ENCODE measurements at places on chromosomes 5 and 9. TPM values are rescaled to one million over a fixed set of nuclear protein-coding genes. Genes with fewer than 3 reads are reported as not detected.

The SLC9A3 gene
- 0.51 TPM for total RNA-seq

The ADRA1B gene
- total RNA-seq, result 7.8 TPM

DNA sequence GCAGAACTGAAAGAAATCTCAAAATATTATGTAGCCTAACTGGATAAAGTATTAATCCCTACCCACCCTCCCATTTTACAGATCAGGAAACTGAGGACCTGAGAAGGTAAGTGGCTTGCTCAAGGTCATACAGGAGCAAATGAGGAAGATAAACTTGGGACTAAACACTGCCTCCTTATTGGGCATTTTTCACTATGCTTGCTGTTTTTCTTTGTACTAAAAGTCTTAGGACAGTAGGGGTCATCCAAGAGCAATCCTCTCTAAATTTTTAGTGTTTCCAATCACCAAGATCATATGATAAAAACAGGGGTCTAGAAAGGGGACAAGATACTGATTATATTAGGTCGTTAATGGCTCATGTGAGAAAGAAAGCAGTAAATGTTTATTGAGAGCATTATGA lies 80.8 kb downstream of the RORB start:
- no peak for DNase-seq

DNA sequence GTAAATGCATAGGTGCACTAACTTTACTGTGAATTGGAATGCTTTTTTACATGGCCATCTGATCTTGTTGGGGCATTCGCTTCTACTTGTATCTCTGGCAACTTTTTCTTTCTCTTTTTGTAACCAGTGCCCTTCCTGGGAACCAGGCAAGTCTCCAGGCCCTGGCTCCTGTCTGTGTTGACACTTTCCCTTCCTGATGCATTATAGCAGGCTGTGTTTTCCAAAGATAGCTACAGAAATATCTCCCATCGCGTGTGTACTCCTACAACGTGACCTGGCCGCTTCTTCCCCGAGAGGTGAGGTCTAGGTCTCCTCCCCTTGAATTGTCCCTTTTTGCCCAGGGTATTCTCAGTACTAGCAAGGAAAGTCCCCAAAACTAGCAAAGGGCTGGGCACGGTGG lies 81.1 kb upstream of the SPIN1 start:
- DNase-seq, result no peak

The SLC25A2 gene
- 0.31 TPM for total RNA-seq

- DNase-seq, result no peak
These were observed 2.5 kb downstream of the MYMK start for GRCh38 chr9:133522073-133522910.

DNA sequence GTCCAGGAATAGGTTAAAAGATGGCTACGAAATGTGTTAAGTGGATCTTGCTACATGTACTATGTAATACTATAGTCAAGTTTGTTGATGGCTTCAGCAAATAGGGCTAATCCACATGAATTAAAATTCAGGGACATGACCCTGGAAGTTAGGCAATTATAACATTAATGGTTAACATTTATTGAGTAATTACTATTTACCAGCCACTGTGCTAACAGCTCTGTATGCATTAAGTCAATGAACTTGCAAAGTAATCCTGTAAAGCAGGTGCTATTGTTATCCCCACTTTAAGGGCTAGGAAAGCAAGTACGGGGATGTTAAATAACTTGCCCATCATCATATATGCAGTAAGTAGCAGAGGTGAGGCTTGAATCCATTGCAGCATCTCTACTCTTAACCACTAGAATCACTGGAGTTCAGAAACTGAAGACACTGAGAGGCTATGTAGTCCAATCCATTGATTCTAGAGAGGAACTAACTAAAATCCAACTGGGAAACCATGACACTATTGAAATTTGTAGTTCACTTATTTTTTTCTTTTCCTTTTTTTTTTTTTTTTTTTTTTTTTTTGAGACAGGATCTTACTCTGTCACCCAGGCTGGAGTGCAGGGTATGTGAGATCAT lies 77.5 kb upstream of the SPINK5 start:
- DNase-seq, result no peak

- DNase-seq, result no peak
These were observed 26.2 kb downstream of the TPPP start for GRCh38 chr5:666816-667498.

- no peak for DNase-seq
These were observed 178.8 kb downstream of the TRIO start for GRCh38 chr5:14321936-14322335.

DNA sequence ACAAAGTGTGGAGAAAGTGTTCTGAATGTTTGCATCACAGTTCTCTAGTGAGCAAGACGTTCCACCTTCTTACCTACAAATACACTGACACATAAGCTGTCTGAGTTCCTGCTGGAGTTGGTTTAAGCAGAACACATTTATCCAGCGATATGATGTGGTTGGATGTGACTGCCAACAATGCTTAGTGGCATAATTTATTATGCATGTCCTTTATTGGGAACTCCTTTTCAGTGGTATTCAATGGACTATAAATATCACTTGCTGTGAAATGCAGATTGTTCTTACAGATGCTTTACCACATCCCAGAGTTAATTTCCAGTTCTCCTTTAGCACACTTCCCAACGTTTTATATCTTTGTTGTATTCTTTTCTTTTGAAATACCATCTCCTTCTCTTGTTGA lies 222.2 kb downstream of the LURAP1L start:
- DNase-seq, result no peak

GRCh38 chr9:93952784-93953495 lies 2.2 kb downstream of the BARX1 start:
- no peak for DNase-seq

The SCGB3A1 gene
- total RNA-seq, result 3.3 TPM

The CARTPT gene
- not detected for total RNA-seq

DNA sequence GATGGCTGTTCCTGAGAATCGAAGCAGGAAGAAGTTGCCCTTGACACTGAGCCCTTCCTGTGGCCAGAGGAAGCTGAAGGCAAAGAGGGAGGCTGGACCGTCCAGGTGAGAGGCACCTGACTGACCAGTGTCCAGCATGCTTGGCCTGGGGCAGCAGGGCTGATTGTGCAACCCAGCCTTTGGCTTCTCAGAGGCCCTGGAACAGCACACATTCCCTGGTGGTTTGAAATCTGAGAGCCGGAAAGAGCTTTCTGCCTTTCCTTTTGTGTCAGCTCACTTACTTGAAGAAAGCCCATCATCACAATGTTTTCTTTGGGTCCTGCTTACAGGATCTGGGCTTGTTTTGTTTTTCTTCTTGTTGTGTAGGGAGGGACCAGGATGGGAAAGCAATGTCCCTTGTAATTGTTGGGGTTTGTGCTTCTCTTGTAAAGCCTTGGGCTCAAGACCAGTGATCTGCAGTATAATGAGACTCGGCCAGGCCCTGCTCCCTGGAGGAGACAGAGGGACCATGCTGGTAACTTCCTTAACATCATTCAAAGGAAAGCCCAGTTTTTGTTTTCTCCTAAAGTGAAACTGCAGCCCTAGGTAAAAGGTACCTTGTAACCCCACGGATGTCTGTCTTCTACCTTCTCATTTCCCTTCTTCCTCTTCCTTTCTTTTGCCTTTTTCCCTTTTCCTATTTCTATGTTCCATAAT lies 213.7 kb downstream of the NXNL2 start:
- peak; percentile 45 for DNase-seq

- no peak for DNase-seq
These were observed 9.4 kb upstream of the TENT2 start for GRCh38 chr5:79602889-79603288.

- DNase-seq, result no peak
These were observed 25.5 kb downstream of the AGTPBP1 start for GRCh38 chr9:85716031-85716877.

DNA sequence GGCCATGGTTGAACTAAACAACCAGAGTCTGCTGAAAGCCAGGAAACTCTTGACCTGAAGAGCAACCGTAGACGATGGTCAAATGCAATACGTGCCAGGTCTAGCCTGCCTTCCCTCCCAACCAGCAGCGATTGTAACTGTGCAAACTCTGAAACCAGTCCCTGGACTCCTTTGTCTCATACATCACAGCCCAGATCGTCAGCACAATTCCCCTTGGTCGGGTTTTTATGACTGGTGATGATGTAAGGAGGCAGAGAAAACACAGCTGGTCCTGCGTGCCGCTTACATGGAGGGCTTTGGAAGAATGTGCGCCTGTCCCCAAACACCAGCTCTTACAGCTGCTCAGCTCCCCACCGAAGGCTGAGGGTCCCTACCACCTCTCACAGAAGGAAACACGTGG lies 24.6 kb downstream of the SMIM23 start:
- DNase-seq, result no peak

GRCh38 chr9:4159696-4160095 lies 140.2 kb downstream of the GLIS3 start:
- no peak for DNase-seq

GRCh38 chr9:97961361-97961760 lies 21.8 kb upstream of the ANP32B start:
- DNase-seq, result no peak

The CCNO gene
- 0.31 TPM for total RNA-seq

GRCh38 chr9:86200599-86201162 lies 58.8 kb downstream of the C9orf153 start:
- no peak for DNase-seq

The OR13D1 gene
- not detected for total RNA-seq

The OSMR gene
- total RNA-seq, result 44.8 TPM

DNA sequence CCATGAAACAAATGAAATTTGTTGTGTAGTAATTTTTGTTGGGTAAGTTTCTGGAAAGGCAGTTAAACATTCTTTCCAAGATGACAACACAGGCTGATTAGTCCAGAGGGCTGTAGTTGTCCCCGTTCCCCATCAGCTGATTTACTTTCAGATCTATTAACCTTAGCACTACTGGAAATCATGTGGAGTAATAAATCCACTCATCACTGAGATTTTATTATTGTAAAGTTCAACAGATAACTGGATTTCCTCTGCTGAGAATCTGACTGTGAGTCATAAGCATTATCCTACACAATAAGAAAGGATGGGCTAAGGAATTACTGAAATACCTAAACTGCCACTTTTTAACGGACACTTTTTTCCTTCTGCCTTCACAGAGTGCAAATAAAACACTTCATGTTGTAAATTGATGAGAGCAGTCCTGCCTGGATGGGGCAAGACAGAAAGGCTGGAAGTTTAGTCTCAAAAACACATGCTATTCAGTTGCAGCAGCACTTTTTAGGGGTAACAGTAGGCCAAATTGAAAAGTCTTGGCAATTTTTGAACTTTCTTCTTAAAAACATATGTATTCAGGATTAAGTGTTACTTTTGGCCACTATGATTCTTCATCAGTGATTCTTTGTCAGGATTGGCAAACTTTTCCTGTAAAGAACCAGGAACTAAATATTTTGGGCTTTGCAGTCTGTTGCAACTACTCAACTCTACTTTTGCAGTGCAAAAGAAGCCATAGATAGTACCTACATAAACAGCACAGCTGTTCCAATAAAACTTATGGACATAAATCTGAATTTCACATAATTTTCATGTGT lies 7.0 kb downstream of the STOM start:
- DNase-seq, result no peak

- DNase-seq, result no peak
These were observed 534.7 kb downstream of the CDH10 start for GRCh38 chr5:24110004-24110615.

The LAMC3 gene
- 3.0 TPM for total RNA-seq

DNA sequence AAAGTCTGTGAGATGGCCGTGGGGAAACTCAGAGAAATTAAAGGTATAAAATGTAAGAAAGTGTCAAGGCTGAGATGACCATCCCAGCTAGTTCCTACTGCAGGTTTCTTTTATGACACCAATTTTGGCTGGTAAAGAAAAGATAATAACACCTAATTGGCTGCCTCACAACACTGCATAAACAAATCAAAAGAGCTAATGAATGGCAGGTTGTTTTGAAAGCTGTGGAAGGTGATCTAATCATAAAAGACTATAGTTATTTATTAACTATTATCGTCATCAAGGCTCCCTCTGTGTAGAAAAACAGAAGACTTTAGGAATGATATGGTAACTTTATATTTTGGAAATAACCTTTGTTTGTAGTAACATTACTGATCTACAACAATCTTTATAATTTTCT lies 3.5 kb upstream of the SPINK5 start:
- no peak for DNase-seq

GRCh38 chr5:143139585-143139984 lies 263.9 kb downstream of the NR3C1 start:
- DNase-seq, result no peak

The RASGRF2 gene
- total RNA-seq, result 0.61 TPM

- DNase-seq, result no peak
These were observed 80.4 kb downstream of the LRSAM1 start for GRCh38 chr9:127531676-127532075.

DNA sequence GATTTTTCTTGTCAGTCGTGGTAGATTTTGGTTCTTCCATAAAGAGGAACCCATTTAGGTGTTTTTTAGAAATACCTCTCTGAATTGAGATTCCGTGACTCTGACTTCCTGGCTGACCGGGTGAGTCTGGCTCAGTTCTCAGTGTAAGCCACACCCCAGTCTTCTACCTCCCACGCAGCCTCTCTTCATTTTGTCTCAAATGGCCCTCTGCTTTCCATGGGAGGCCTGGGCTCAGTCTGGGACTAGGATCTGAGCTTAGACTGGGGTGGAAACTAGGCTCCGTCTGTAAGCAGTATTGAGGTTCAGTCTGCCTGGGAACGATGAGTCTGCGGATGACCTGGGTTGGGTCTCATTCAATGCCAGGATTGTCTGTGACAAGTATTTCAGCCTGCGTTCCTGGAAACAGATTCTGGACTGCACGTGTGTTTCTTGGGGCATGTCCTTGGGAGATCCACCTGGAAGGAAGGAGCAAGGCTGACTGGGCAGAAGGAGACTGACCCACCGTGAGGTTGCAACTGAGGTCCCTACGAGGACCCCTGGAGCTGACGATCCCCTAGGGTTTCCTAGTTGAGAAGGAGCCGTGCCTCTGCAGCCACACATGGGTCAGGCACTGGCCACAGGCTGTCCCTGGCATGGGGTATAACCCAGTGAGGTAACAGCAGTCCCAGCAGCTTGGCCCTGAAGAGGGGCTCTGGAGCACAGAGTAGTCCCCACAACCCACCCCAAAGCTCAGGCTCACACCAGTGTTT lies 12.4 kb upstream of the CRB2 start:
- no peak for DNase-seq

DNA sequence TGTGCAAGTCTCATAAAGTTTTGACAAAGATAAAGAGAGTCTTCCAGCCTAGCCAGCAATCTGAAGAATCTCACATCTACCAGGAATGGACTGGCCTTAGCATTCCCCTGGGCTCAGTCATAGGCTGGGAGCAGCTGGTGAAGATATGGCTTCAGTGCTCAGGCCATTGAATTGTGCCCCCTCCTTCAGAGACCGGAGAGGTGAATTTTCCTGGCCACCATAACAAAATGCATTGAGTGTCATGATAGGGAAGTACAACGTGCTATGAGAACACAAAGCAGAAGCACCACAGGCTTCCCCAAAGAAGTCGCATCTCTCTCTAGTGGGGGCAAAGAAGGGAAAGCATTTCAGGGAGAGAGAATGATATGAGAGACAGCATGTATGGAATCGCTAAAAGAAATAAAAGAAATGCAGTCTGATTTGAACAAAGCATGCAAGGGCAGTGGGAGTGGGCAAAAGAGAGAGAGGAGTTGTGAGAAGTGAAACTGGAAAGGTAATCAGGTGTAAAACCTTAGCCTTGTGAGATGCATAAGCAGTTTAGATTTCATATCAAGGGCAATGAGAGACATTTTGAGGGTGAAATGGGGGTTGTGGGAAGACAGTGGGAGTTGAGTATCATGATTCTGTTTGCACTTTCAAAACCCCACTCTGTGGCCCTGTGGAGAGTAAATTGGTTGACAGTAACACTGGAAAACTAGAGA lies 57.1 kb upstream of the NMUR2 start:
- DNase-seq, result no peak

The RGS3 gene
- total RNA-seq, result 38.3 TPM

The DBH gene
- 1.2 TPM for total RNA-seq

The NANS gene
- total RNA-seq, result 23.2 TPM

GRCh38 chr5:61327760-61328753 lies 4.0 kb upstream of the ZSWIM6 start:
- no peak for DNase-seq

The FCN2 gene
- 46.6 TPM for total RNA-seq
